Activated naive CD4-positive, alpha-beta T cell (primary cell): ENCODE measurements at places on chromosomes 1 and 21.

GRCh38 chr1:203304391-203304918, 864 bp upstream of the BTG2 start:
- DNase-seq: no peak

- DNase-seq: no peak
Observed at GRCh38 chr1:35656863-35657232, 15.5 kb upstream of the PSMB2 start.

GRCh38 chr1:56933606-56934005, 32.2 kb downstream of the C8B start:
- no peak for DNase-seq

- no peak for DNase-seq
Observed at GRCh38 chr1:231016966-231017365, 23.1 kb downstream of the FAM89A start.

DNA sequence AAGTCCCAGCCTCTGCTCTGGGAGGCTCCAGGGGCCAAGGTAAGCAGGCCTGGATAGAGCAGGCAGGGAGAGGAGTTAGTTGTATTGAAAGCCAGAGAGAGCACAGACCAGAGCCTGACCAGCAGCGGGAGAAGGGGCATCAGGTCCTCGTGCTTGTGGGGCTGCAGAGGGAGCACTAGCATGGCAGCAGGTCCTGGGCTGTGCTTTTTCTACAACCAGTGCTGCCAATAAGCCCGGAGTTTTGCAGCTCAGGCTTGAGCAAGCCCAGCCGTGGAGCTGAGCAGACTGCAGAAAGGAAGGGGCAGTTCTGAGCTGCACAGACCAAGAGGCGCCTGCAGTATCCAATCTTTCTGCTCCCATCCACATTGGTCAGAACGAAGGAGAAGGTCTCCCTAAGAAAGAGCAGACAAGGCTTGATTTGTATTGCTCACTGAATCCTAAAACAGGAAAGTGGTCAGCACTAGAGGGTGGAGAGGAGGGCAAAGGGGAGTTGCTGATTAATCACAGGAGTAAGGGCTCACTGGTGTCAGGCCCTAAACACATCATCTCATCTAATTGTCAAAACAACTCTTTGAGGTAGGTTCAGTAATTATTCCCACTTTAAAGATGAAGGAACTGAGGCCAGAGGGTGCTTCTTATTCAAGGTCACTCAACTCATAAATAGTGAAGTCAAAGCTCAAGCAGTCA, 2.7 kb downstream of the DENND2D start:
- no peak for DNase-seq

GRCh38 chr1:172758259-172758658, 99.4 kb downstream of the FASLG start:
- DNase-seq: no peak

- DNase-seq: no peak
Observed at GRCh38 chr1:182304627-182305026, 87.0 kb downstream of the GLUL start.

DNA sequence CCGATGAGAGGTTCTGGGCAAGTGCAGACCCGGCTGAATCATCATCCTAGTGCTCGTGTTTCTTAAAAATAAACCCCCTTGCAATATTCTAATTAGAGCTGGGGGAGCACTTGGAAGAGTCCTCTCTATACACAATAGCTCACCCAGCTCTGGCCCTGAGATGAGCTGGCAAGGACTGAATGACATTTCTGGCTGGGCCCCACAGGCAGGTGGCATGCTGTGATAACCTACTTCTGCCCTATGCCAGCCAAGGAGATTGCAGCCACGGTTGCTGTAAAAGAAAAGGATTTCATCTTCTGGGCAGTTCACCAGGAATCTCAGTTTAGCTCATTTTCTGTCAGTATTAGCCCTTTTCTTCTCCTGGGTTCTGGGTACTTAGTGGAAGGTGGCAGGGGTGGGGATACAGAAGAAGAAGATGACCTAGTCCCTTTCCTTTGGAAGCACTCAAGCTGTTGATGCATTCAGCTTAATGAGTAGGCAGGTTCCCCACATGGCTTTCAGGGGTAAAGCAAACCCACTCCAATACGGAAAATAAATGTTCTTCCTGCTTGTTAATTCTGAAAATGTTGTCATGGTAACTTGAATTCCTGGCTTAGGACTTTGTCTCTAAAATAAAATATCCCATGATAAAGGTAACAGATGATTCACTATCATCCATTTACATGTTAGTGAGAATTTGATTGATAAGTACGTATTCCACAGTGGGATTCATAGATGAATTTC, 32.2 kb downstream of the VASH2 start:
- no peak for DNase-seq

DNA sequence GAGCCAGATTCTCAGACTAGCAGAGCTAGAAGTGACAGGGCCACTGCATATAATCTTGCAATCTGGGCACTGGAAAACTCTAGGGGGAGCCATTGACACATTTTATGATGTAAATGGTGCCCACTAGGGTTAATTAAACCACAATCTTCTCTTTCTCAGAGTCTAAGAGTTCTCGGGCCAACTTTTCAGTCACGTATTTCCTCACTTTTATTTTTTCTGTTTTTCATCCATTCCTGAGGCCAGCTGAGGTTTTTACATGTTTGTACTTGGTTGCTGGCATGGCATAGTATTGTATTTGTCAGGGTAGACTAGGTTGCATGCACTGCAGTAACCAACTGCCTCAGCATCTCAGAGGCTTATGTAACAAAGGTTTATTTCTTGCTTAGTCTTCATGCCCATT, 138.2 kb downstream of the ZNF326 start:
- DNase-seq: no peak

- no peak for DNase-seq
Observed at GRCh38 chr1:207497941-207498340, 2.0 kb downstream of the CR1 start.

DNA sequence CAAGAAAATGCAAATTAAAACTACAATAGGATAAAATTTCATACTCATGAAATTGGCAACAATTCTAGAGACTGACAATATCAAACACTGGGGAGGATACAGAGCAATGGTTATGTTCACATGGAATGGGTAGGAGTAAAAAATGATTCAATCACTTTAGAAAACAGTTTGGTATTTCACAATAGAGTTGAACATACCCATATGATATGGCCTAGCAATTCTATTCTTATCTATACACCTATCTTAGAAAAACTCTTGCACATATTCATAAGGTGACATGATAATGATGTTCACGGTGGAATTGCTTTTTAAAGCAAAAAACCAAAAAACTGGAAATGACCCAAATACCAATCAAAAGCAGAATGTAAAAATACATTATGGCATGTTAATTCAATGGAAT, 28.7 kb downstream of the PHC2 start:
- no peak for DNase-seq

DNA sequence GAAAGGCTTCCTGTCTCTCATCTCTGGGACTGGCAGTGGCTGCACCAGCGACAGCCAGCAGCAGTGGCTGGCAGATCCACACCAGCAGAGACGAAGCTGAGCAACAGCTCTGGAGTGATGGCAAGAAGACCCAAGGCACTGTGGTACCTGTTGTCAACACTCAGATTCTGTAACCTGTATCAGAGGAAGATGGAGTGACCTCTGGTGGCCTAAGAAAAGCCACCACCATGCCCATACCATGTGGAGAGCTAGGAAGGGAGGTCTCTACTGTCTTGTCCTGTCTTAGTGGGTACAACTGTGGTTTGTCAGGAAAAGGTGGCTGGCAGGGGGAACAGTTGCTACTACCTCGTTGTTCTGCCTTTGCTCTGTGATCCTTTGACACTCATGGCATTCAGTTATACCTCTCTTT, 22.5 kb upstream of the RHBDL2 start:
- no peak for DNase-seq

GRCh38 chr1:19322481-19322880, 10.4 kb downstream of the SLC66A1 start:
- no peak for DNase-seq

- DNase-seq: no peak
Observed at GRCh38 chr1:235932090-235932510, 65.4 kb upstream of the LYST start.

GRCh38 chr1:116331523-116331922, 41.5 kb upstream of the ATP1A1 start:
- no peak for DNase-seq

GRCh38 chr1:61081144-61081685, 1.1 kb upstream of the NFIA start:
- no peak for DNase-seq

- DNase-seq: no peak
Observed at GRCh38 chr1:221032637-221033280, 153.5 kb downstream of the HLX start.

- DNase-seq: no peak
Observed at GRCh38 chr1:25474439-25475047, 43.8 kb downstream of the MACO1 start.

- no peak for DNase-seq
Observed at GRCh38 chr1:225949041-225949440, 8.0 kb upstream of the LEFTY2 start.
